ENCODE measurements at places on chromosomes 6 and 20.

GRCh38 chr20:38437796-38438195 is 2.7 kb upstream of the SNHG17 start:
- no peak overlapping the region for H3K27ac ChIP-seq
- no peak for DNase-seq
- peaks cover 9% of the 10 kb centered on the region for H3K4me1 ChIP-seq
- no peak overlapping the region for H3K4me3 ChIP-seq
- H3K27me3 ChIP-seq = no peaks in the 10 kb centered on the region
- peaks cover 6% of the 10 kb centered on the region for H3K36me3 ChIP-seq

GRCh38 chr20:25992146-25992545 is 295.5 kb upstream of the ZNF337 start:
- no peak for DNase-seq
- H3K4me1 ChIP-seq = no peaks in the 10 kb centered on the region
- H3K36me3 ChIP-seq = no peaks in the 10 kb centered on the region

- H3K4me3 ChIP-seq = no peak overlapping the region
- no peaks in the 10 kb centered on the region for H3K36me3 ChIP-seq
- H3K27me3 ChIP-seq = no peaks in the 10 kb centered on the region
- H3K27ac ChIP-seq = no peak overlapping the region
- H3K4me1 ChIP-seq = no peaks in the 10 kb centered on the region
Observed at GRCh38 chr6:162029873-162030576, 697.5 kb downstream of the PRKN start.

DNA sequence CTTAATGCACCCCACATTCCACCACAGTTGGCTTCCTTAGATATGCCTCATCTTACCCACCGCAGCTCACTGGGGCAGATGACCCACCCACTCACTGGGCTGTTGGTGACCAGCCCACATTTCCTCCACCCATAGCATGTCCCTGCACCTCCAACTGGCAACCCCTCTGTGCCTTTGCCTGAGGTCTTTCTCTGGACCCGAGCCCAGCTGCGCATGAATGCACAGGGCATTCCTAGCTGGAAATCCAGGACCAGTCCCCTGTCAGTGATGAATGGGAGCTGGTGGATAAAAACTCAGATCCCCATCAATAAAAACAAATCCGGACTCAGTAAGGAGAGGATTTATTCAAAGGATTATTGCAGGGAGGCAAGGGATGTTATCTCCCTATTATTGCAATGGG is 75.0 kb downstream of the ISM1 start:
- no peaks in the 10 kb centered on the region for H3K36me3 ChIP-seq
- H3K4me3 ChIP-seq = no peak overlapping the region
- DNase-seq = no peak
- H3K27me3 ChIP-seq = no peaks in the 10 kb centered on the region

- H3K27me3 ChIP-seq = no peaks in the 10 kb centered on the region
- no peak for DNase-seq
- no peaks in the 10 kb centered on the region for H3K36me3 ChIP-seq
- no peaks in the 10 kb centered on the region for H3K4me1 ChIP-seq
Observed at GRCh38 chr6:39037707-39038106, 10.9 kb upstream of the GLP1R start.

- peaks cover 6% of the 10 kb centered on the region for H3K4me1 ChIP-seq
- DNase-seq = no peak
- no peaks in the 10 kb centered on the region for H3K36me3 ChIP-seq
- H3K27ac ChIP-seq = no peak overlapping the region
- peaks cover 22% of the 10 kb centered on the region for H3K27me3 ChIP-seq
- H3K4me3 ChIP-seq = no peak overlapping the region
Observed at GRCh38 chr6:122996794-122997505, 915 bp downstream of the CLVS2 start.

GRCh38 chr6:161575523-161576254 is 301.8 kb upstream of the AGPAT4 start:
- H3K27ac ChIP-seq = no peak overlapping the region
- H3K36me3 ChIP-seq = no peaks in the 10 kb centered on the region
- H3K27me3 ChIP-seq = no peaks in the 10 kb centered on the region
- no peak overlapping the region for H3K4me3 ChIP-seq
- DNase-seq = no peak
- H3K4me1 ChIP-seq = no peaks in the 10 kb centered on the region

GRCh38 chr6:105991561-105992314 is 94.4 kb upstream of the PRDM1 start:
- H3K4me1 ChIP-seq = peaks cover 17% of the 10 kb centered on the region
- no peak overlapping the region for H3K27ac ChIP-seq
- H3K4me3 ChIP-seq = peak overlapping the region; percentile 23
- DNase-seq = peak; percentile 72
- H3K36me3 ChIP-seq = no peaks in the 10 kb centered on the region

- H3K4me1 ChIP-seq = no peaks in the 10 kb centered on the region
- H3K27ac ChIP-seq = no peak overlapping the region
- H3K27me3 ChIP-seq = no peaks in the 10 kb centered on the region
- no peaks in the 10 kb centered on the region for H3K36me3 ChIP-seq
- no peak for DNase-seq
- H3K4me3 ChIP-seq = no peak overlapping the region
Observed at GRCh38 chr20:49399329-49399728, 83.1 kb downstream of the KCNB1 start.

DNA sequence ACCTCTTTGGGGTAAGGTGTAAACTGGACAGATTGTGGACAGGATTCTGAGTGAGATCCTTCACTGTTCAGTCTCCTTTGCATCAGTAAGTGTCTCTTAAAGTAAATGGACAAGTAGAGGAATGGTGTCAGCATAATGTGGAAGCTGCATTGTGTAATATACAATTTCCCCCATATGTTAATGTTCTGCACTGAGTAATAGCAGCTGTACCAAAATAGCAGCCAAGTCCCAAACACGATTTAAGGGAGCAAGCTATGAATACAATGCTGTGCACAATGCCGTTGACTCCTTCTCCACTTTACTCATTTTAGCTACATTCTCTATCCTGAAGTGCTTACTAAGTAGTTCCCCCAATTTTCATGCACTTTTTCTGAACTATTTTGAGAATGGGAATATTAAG is 21.1 kb upstream of the TRIM26 start:
- H3K27me3 ChIP-seq = no peaks in the 10 kb centered on the region
- DNase-seq = no peak
- H3K36me3 ChIP-seq = no peaks in the 10 kb centered on the region
- H3K4me1 ChIP-seq = no peaks in the 10 kb centered on the region
- H3K27ac ChIP-seq = no peak overlapping the region
- H3K4me3 ChIP-seq = no peak overlapping the region

DNA sequence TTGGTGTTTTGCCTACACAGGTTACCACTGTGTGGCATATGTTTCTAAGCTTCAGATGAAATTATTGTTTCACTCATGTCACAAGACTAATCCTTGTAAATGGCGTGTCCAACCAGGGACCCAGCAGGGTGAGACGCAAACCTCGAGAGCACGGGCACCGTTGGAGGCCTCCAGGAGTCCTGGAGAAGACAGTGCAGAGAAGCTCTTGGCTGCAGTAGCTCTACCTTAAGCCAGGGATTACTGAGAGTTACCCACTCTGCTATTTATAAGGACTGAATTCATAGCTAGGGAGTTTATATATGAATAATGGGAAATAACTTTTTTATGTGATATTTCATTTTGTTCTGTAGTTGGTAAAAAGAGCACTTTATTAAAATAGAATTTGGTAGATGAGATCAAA is 137.4 kb downstream of the SLC24A3 start:
- H3K27me3 ChIP-seq = no peaks in the 10 kb centered on the region
- H3K27ac ChIP-seq = no peak overlapping the region
- no peak overlapping the region for H3K4me3 ChIP-seq
- no peak for DNase-seq

GRCh38 chr6:42086046-42087035 is 36.0 kb downstream of the TAF8 start:
- no peaks in the 10 kb centered on the region for H3K27me3 ChIP-seq
- DNase-seq = no peak
- peaks cover 4% of the 10 kb centered on the region for H3K4me1 ChIP-seq
- no peaks in the 10 kb centered on the region for H3K36me3 ChIP-seq
- H3K4me3 ChIP-seq = no peak overlapping the region
- H3K27ac ChIP-seq = no peak overlapping the region

DNA sequence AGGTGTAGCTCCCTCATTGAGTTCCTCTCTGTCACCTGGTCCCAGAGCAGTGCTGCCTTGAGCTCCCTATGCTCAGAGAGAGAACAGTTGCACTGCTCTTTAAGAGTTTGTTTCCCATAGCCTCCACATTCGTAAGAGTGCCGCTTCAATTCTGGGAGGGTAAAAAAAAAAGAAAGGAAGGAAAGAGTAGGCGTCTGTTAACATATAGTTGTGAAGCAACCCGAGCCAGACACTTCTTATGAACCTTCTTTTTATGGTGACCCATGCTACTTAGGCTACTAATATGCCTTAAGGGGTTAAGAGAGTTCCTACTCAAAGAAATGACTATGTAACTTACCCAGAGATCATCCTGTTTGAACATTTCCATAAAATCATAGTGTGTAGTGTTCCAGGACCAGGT is 4.3 kb upstream of the ARG1 start:
- no peaks in the 10 kb centered on the region for H3K4me1 ChIP-seq
- no peaks in the 10 kb centered on the region for H3K36me3 ChIP-seq
- H3K4me3 ChIP-seq = no peak overlapping the region

- no peak for DNase-seq
- no peaks in the 10 kb centered on the region for H3K27me3 ChIP-seq
- H3K27ac ChIP-seq = no peak overlapping the region
- H3K4me1 ChIP-seq = no peaks in the 10 kb centered on the region
- no peak overlapping the region for H3K4me3 ChIP-seq
- no peaks in the 10 kb centered on the region for H3K36me3 ChIP-seq
Observed at GRCh38 chr6:156434795-156435190, 342.4 kb upstream of the ARID1B start.

DNA sequence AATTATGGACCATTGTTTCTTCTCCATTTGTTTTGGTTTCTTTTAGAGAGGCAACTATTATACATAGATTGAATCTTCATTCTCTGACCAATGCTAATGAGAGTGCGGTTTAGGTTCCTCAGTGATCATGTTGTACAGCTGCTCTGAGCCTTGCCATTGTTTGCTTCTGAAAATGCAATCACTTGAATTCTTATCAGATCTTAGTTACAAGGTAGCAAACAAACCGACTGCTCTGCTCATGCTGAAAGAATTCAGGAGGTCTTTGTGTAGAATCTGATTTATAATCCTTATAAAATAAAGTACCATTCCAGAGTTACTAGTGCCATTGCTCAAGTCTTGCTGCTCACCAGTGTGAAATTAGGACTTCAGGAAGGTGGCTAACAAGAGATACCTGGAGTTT is 569.1 kb upstream of the ID4 start:
- H3K4me1 ChIP-seq = peaks cover 7% of the 10 kb centered on the region
- H3K4me3 ChIP-seq = no peak overlapping the region
- no peak for DNase-seq
- no peaks in the 10 kb centered on the region for H3K27me3 ChIP-seq
- H3K36me3 ChIP-seq = no peaks in the 10 kb centered on the region
- no peak overlapping the region for H3K27ac ChIP-seq

GRCh38 chr6:106490030-106490429 is 129.5 kb downstream of the CRYBG1 start:
- no peak overlapping the region for H3K27ac ChIP-seq
- H3K4me3 ChIP-seq = no peak overlapping the region
- no peaks in the 10 kb centered on the region for H3K4me1 ChIP-seq
- DNase-seq = no peak
- no peaks in the 10 kb centered on the region for H3K36me3 ChIP-seq
- no peaks in the 10 kb centered on the region for H3K27me3 ChIP-seq

- H3K27me3 ChIP-seq = no peaks in the 10 kb centered on the region
- DNase-seq = no peak
- H3K36me3 ChIP-seq = no peaks in the 10 kb centered on the region
- H3K4me1 ChIP-seq = no peaks in the 10 kb centered on the region
Observed at GRCh38 chr20:9052136-9052535, 16.8 kb upstream of the PLCB4 start.

- H3K27ac ChIP-seq = no peak overlapping the region
- DNase-seq = no peak
- no peaks in the 10 kb centered on the region for H3K36me3 ChIP-seq
- H3K4me3 ChIP-seq = no peak overlapping the region
- H3K27me3 ChIP-seq = no peaks in the 10 kb centered on the region
Observed at GRCh38 chr6:80932359-80932758, 820.1 kb downstream of the TENT5A start.

DNA sequence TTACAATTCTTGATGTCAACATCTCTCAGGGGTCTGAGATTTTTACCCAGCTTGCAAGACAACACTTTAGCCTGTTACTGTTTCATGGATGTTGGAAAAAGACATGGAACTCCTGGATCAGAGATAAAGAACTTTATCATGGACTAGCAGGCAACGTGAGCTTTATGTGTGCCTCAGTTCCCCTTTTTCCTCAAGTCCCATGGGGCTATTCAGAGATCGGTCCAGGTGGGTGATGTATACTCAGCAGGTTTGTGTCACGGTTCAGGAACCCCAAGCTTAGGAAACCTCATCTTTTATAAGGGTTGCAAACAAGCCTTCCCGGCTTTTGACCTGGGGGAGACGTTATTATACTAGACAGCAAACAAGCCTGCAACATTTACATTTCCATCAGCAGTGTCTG is 15.0 kb downstream of the AFG1L start:
- no peaks in the 10 kb centered on the region for H3K36me3 ChIP-seq
- no peak overlapping the region for H3K27ac ChIP-seq
- no peak for DNase-seq
- H3K4me1 ChIP-seq = no peaks in the 10 kb centered on the region

- H3K27me3 ChIP-seq = no peaks in the 10 kb centered on the region
- no peaks in the 10 kb centered on the region for H3K4me1 ChIP-seq
- no peak overlapping the region for H3K4me3 ChIP-seq
- no peak overlapping the region for H3K27ac ChIP-seq
- peaks cover 12% of the 10 kb centered on the region for H3K36me3 ChIP-seq
- no peak for DNase-seq
Observed at GRCh38 chr20:49167811-49168507, 20.2 kb downstream of the STAU1 start.

Data from trophoblast cell (in vitro differentiated cells and primary cell).